ENCODE measurements at places on chromosomes 2 and 18.

GRCh38 chr2:63842149-63843061, 709 bp downstream of the UGP2 start:
- peak; percentile 40 for DNase-seq

- no peak for DNase-seq
These were observed 121.7 kb upstream of the LINC00305 start for GRCh38 chr18:64270608-64271007.

- no peak for DNase-seq
These were observed 39.1 kb downstream of the CAPN13 start for GRCh38 chr2:30768036-30768686.

- DNase-seq: no peak
These were observed 14.6 kb upstream of the LTBP1 start for GRCh38 chr2:32931945-32932709.

DNA sequence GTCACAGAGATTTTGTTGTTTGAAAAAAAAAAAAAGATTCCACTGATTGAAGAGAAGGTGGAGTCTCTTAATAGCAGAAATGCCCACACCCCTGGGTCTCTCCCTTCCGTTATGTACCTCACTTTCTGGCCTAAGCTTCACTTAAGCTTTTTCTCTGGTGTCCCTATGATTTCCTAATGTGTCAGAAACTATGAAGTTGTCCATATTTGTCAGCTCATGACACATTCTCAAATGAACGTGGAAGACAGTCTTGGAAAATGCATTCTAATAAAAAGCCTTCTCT, 5.4 kb upstream of the MALL start:
- DNase-seq: no peak

GRCh38 chr18:78873926-78874500, 105.6 kb upstream of the SALL3 start:
- no peak for DNase-seq

DNA sequence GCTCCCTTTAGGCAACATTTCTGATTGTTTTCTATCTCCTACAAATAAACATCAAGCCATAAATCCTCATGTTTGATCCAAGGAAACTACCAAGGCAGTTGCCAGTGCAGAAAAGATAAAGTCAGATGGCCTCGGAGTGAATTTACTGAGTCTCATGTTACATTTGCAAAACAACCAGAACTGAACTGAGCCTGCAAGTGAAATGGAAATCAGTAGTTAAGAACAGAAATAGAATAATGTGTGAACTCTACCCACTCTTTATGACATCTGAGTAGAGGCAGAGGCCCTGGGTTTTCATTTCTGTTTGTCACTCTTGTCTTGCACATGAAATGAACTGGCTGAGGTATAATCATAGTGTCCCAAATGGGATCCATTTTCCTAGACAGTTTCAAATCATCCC, 20.4 kb upstream of the DAPL1 start:
- DNase-seq: no peak

- no peak for DNase-seq
These were observed 2.9 kb downstream of the ITPRID2 start for GRCh38 chr2:181894381-181894780.

DNA sequence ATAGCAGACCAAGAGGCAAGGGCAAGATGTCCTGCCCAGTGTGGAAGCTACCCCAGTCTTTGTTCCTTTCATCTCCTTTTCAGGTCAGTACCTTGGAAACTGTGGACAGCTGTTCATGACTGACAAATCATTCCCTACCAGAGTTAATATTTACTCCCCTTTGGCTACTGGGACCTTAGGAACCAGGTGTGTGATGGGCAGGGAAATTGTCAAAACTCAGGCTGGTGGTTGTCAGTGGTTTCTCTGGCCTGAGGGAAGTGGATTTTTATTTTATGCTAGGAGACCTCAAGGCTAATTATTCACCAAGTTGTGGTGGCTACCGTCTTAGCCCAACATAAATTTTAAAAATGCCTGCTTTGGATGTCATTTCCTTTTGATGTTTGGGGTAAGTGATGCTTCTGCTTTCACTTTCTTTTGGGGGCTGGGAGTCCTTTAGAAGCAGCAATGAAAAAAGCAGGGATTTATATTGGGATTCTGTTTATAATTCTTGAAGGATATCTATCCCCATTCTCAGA, 119.3 kb downstream of the SETBP1 start:
- DNase-seq: no peak

Data from Ammon's horn (tissue), 1 donor.